A673 (cell line): ENCODE measurements at places on chromosomes 12 and 14.
A peak's percentile ranks its signal among the peaks of the same experiment; 100 is the strongest.

DNA sequence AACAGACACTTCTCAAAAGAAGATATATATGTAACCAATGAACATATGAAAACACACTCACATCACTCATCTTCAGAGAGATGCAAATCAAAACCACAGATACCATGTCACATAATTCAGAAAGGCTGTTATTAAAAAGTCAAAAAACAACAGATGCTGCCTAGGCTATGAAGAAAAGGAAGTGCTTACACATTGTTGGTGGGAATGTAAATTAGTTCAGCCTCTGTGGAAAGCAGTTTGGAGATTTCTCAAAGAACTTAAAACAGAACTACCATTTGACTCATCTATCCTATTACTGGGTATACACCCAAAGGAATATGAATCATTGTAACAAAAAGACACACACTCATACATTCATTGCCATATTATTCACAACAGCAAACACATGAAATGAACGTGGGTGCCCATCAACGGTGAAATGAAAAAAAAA, 35.1 kb downstream of the EIF2S3B start:
- no peak overlapping the region for H3K27ac ChIP-seq
- H3K4me1 ChIP-seq = no peaks in the 10 kb centered on the region
- no peaks in the 10 kb centered on the region for H3K36me3 ChIP-seq
- H3K4me3 ChIP-seq = no peak overlapping the region

DNA sequence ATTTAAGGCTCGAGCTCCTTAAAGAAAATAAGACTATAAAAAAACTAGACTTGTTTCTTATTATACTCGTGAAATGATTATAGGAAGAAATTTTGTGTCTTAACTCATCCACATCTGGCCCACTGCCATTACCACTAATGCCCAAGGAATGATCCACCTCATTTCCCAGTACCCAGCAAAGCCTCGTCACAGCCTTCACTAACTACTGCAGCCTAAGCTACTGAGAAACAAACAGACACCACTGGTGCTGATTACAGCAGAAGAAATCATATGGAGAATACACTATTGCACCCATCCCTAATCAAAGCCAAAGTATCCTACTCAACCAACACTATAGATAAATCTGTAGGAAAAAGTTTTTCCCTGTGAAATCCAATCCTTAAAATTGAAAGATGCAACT, 205.3 kb upstream of the NAV3 start:
- H3K36me3 ChIP-seq = no peaks in the 10 kb centered on the region
- no peaks in the 10 kb centered on the region for H3K27me3 ChIP-seq
- no peak overlapping the region for H3K27ac ChIP-seq
- DNase-seq = no peak
- no peak overlapping the region for H3K4me3 ChIP-seq

- H3K4me3 ChIP-seq = no peak overlapping the region
- H3K27ac ChIP-seq = no peak overlapping the region
- peaks cover 41% of the 10 kb centered on the region for H3K27me3 ChIP-seq
- no peaks in the 10 kb centered on the region for H3K36me3 ChIP-seq
- no peak for DNase-seq
Observed at GRCh38 chr12:104459368-104459909, 2.7 kb downstream of the CHST11 start.

DNA sequence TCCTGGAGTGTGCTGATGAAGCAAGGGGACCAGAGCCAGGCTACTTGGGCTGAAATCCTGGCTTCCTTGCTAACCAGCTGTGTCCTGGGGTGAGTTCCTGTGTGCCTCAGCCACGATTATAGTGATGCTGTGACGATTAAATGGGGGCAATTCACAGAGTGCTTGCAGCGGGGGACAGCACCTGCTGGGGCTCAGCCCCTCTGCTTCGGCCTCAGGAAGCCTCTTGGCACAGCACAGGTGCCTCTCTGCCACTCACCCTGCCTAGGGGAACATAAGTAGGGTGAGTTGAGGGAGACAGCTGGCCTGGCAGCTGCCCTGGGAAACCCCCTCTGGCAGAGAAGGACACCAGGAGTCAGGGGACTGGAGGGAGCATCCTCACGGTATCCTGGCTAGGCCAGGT, 9.4 kb downstream of the KRT80 start:
- H3K4me1 ChIP-seq = peaks cover 10% of the 10 kb centered on the region
- no peaks in the 10 kb centered on the region for H3K27me3 ChIP-seq
- no peak overlapping the region for H3K4me3 ChIP-seq
- no peaks in the 10 kb centered on the region for H3K36me3 ChIP-seq
- H3K27ac ChIP-seq = no peak overlapping the region

GRCh38 chr14:65421201-65421981, 8.9 kb downstream of the FUT8 start:
- no peak overlapping the region for H3K4me3 ChIP-seq
- no peaks in the 10 kb centered on the region for H3K27me3 ChIP-seq
- no peaks in the 10 kb centered on the region for H3K4me1 ChIP-seq
- H3K27ac ChIP-seq = no peak overlapping the region

GRCh38 chr12:19834592-19834991, 395.3 kb downstream of the AEBP2 start:
- H3K36me3 ChIP-seq = no peaks in the 10 kb centered on the region
- H3K27ac ChIP-seq = no peak overlapping the region
- H3K27me3 ChIP-seq = no peaks in the 10 kb centered on the region

DNA sequence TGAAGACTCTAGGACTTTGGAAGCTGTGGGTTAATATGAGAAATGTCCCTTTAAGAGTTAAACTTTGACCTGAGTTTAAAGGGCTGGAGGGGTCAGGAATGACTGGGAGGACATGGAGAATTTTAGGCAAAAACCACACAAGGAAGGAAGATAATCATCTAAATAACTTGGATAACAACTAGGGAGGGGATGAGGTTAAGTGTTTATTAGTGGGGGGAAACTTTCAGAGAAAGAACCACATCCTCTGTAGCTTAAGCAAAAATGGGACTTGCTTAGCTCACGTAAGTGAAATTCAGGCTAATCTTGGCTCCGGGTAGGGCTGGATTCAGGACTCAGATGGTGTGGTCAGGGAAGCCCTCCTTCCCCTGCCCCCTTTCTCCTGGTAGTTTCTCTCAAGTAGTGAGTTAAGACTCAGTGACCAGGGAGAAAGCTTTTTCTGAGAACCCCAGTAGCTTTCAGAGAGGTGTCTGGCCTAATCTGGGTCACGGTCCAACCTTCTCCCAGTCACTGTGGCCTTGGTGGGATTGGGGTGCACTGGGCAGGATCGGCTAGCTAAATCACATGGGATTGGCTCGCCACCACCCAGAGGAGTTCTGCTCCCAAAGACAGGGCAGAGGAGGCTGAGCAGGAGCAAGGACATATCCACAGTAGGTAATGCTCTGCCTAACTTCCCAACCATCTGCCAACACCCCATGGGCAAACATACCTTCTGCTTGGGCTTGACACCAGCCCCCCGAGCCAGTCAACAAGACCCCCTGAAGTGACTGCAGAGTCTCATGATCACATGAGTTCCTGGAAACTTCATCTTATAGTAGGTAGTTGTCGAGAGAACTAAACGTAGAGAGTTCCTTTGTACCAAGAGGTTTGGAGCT, 52.8 kb downstream of the ARF6 start:
- peaks cover 48% of the 10 kb centered on the region for H3K4me1 ChIP-seq
- no peak overlapping the region for H3K4me3 ChIP-seq
- peak overlapping the region; percentile 4 for H3K27ac ChIP-seq
- DNase-seq = no peak
- no peaks in the 10 kb centered on the region for H3K36me3 ChIP-seq

DNA sequence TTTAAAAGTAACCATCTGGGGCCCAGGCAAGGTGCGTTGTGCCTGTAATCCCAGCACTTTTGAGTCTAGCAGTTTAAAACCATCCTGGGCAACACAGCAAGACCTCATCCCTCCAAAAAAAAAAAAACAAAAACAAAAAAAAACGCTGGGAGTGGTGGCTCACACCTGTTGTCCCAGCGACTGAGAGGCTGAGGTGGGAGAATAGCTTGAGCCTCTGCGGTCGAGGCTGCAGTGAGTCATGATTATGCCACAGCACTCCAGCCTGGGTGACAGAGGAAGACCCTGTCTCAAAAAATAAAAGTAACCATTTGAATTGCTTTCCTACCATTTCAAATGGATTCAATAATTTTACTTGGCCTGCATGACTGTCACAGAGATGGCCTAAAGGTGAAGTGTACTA, 186.5 kb upstream of the ATP2B1 start:
- no peak overlapping the region for H3K4me3 ChIP-seq
- no peak for DNase-seq
- H3K27ac ChIP-seq = no peak overlapping the region
- H3K36me3 ChIP-seq = no peaks in the 10 kb centered on the region
- no peaks in the 10 kb centered on the region for H3K4me1 ChIP-seq

- H3K4me1 ChIP-seq = no peaks in the 10 kb centered on the region
- H3K36me3 ChIP-seq = no peaks in the 10 kb centered on the region
- H3K4me3 ChIP-seq = no peak overlapping the region
- no peaks in the 10 kb centered on the region for H3K27me3 ChIP-seq
- no peak overlapping the region for H3K27ac ChIP-seq
Observed at GRCh38 chr14:83798421-83798820, 1731.5 kb upstream of the FLRT2 start.

- DNase-seq = no peak
- H3K4me1 ChIP-seq = peaks cover 8% of the 10 kb centered on the region
- H3K36me3 ChIP-seq = no peaks in the 10 kb centered on the region
- no peaks in the 10 kb centered on the region for H3K27me3 ChIP-seq
- no peak overlapping the region for H3K4me3 ChIP-seq
- no peak overlapping the region for H3K27ac ChIP-seq
Observed at GRCh38 chr14:51535443-51536044, 116.2 kb upstream of the FRMD6 start.

DNA sequence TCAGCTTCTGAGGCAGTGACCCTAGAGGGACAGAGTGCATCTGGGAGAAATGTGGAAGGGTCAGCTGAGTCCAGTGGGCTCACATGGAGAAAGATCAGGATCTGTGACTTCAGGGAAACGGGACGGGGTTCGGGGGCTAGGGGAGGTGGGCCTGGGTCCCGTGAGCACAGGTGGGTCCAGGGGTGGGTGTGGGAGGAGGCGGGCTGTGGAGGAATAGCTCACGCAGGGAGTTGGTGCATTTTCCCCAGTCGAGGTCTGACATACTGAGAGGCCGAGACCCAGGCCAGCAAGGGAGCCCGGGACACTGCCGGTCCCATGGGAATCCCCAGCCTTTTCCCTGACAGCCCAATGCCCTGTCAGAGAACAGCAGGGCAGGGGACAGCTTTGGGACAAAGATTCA, 93.1 kb downstream of the TNFAIP2 start:
- H3K27ac ChIP-seq = no peak overlapping the region
- no peak for DNase-seq
- no peaks in the 10 kb centered on the region for H3K36me3 ChIP-seq
- H3K4me3 ChIP-seq = no peak overlapping the region
- no peaks in the 10 kb centered on the region for H3K4me1 ChIP-seq

GRCh38 chr14:58815794-58816193, 178.0 kb downstream of the DACT1 start:
- no peak overlapping the region for H3K27ac ChIP-seq
- H3K27me3 ChIP-seq = no peaks in the 10 kb centered on the region
- no peak overlapping the region for H3K4me3 ChIP-seq
- no peaks in the 10 kb centered on the region for H3K36me3 ChIP-seq

GRCh38 chr12:90677552-90677951, 277.4 kb downstream of the CCER1 start:
- peak; percentile 11 for DNase-seq
- H3K4me1 ChIP-seq = no peaks in the 10 kb centered on the region
- no peak overlapping the region for H3K27ac ChIP-seq
- H3K36me3 ChIP-seq = no peaks in the 10 kb centered on the region
- no peaks in the 10 kb centered on the region for H3K27me3 ChIP-seq

- H3K36me3 ChIP-seq = peaks cover 30% of the 10 kb centered on the region
- peak; percentile 8 for DNase-seq
- no peak overlapping the region for H3K27ac ChIP-seq
- H3K27me3 ChIP-seq = no peaks in the 10 kb centered on the region
Observed at GRCh38 chr12:113955109-113955970, 10.8 kb downstream of the RBM19 start.

GRCh38 chr12:53764615-53765014, 12.8 kb upstream of the CISTR start:
- no peak overlapping the region for H3K27ac ChIP-seq
- no peaks in the 10 kb centered on the region for H3K27me3 ChIP-seq
- peaks cover 1% of the 10 kb centered on the region for H3K4me1 ChIP-seq
- H3K4me3 ChIP-seq = no peak overlapping the region

- no peaks in the 10 kb centered on the region for H3K27me3 ChIP-seq
- H3K27ac ChIP-seq = no peak overlapping the region
- no peaks in the 10 kb centered on the region for H3K36me3 ChIP-seq
Observed at GRCh38 chr14:90616881-90617280, 199.3 kb downstream of the TTC7B start.

DNA sequence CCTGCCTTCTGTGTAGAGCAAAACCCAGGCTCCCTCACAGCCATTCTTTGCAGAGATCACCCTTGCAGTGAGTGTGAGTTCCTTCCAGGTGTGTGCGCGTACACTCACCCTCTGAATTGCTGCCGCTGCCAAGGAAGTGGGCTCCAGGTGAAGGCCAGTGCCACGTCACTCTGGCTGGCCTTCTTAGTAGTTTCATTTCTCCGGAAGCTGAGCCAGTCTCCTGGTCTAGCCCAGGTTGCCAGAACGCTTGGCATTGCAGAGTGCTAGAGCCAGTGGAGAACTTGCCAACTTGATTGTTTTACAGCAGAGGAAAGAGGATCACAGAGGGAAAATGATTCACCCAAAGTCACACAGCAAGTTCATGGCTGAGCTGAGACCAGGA, 11.0 kb downstream of the CBLN3 start:
- no peaks in the 10 kb centered on the region for H3K36me3 ChIP-seq
- H3K27me3 ChIP-seq = no peaks in the 10 kb centered on the region
- DNase-seq = no peak
- no peaks in the 10 kb centered on the region for H3K4me1 ChIP-seq

DNA sequence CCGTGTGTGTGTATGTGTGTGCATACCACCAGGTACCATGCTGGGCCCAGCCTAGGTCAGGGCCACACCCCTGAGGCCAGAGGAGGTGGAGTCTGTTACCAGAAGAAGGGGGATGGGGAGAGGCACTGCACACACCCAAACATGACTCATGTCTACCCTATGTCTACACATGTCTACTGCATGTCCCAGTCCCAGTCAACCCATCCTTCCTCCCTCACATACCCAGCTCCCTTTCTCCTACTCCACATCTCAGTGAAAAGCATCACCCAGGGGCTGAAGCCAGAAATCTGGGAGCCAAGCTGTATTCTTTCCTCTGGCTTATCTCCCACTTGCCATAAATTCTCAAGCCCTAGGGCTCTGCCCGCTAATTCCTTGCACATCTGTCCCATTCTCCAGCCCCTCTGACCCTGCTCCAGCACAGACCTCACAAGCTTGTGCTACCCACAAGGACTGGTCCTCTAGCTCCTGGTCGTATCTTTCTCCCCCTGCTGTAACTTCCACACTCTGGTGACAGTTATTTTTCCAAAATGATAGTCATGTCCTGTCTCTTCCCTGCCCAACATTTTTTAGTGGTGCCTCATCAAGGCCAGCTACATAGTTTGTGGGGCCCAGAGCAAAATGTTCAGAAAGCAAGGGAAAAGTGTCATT, 18.0 kb upstream of the APPL2 start:
- no peak overlapping the region for H3K27ac ChIP-seq
- H3K36me3 ChIP-seq = no peaks in the 10 kb centered on the region
- H3K4me1 ChIP-seq = no peaks in the 10 kb centered on the region
- H3K4me3 ChIP-seq = no peak overlapping the region

GRCh38 chr12:45244561-45245343, 28.9 kb downstream of the ANO6 start:
- H3K27ac ChIP-seq = no peak overlapping the region
- peaks cover 15% of the 10 kb centered on the region for H3K4me1 ChIP-seq
- no peaks in the 10 kb centered on the region for H3K27me3 ChIP-seq
- DNase-seq = peak; percentile 52
- H3K4me3 ChIP-seq = no peak overlapping the region
- H3K36me3 ChIP-seq = no peaks in the 10 kb centered on the region
